Left lung (tissue), 14 donors: ENCODE measurements at places on chromosomes 2 and 18. TPM values are rescaled to one million over a fixed set of nuclear protein-coding genes. Genes with fewer than 3 reads are reported as not detected.

Gene GKN2
- 181 TPM for total RNA-seq

- no peak for DNase-seq
Observed at GRCh38 chr2:99942561-99943347, 199.6 kb downstream of the AFF3 start.

DNA sequence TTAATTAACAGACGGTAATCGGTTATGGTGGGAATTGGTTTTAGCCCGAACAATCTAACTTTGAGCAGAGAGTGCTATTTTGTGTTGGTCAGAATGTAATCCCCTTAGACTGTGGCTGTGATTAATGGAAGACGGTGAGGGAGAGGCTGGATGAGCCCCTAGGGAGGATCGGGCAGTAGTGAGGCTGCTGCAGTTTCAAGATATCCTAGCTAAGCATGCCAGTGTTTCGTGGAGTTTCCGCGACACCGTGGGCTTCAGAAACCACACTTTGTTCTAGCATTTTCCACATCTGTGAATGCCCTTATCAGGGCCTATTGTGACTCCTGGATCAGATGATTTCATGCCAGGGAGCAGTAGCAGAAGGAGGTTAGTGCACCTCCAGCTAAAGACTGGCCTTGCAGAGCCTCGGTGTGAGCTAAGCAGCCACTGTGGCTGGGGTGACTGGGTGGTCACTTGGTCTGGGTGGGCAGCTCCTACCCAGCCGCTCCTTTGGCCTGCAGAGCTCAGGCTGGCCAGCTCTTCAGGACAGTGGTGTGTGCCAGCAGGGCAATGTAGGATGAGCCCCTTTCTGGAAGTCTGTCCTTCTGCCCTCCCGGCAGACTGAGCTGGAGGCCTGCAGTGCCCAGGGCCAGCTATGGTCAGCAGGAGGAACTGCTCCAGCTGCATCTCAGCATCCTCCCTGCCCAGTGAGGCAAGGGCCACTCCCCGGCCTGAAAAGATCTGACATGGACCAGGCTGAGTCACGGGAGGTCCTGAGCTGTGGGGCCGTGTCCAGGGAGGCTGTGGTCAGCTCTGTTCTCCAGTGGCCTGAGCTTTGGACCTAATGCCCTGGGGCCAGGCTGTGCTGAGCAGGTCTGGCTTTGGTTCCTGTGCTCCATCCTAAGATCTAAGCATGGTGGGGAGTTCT, 142.6 kb upstream of the GPC1 start:
- DNase-seq: peak; percentile 60

GRCh38 chr2:66531155-66531554, 96.2 kb downstream of the MEIS1 start:
- no peak for DNase-seq

Gene TDRD15
- not detected for total RNA-seq
